Activated CD4-positive, alpha-beta memory T cell treated with anti-CD3 and anti-CD28 coated beads for 36 hours (primary cell): ENCODE measurements at places on chromosomes 7 and 10. TPM values are rescaled to one million over a fixed set of nuclear protein-coding genes. Genes with fewer than 3 reads are reported as not detected.

The STEAP1B gene
- total RNA-seq, result not detected

The FGFBP3 gene
- 1.6 TPM for total RNA-seq

The OPN1SW gene
- not detected for total RNA-seq

- H3K27me3 ChIP-seq, result no peaks in the 10 kb centered on the region
- peak overlapping the region; percentile 17 for H3K4me3 ChIP-seq
Measured at GRCh38 chr10:47277352-47278151, 22.4 kb upstream of the GDF10 start.

- DNase-seq, result no peak
- H3K27ac ChIP-seq, result no peak overlapping the region
- H3K27me3 ChIP-seq, result peaks cover 5% of the 10 kb centered on the region
- no peak overlapping the region for H3K4me3 ChIP-seq
- H3K36me3 ChIP-seq, result peaks cover 2% of the 10 kb centered on the region
Measured at GRCh38 chr10:75512203-75512933, 80.9 kb downstream of the LRMDA start.
